ENCODE measurements at places on chromosomes 11 and 22. TPM values are rescaled to one million over a fixed set of nuclear protein-coding genes. Genes with fewer than 3 reads are reported as not detected.

Gene TRIM51
- not detected for total RNA-seq

- DNase-seq, result no peak
These were observed 810 bp downstream of the IGLL1 start for GRCh38 chr22:23579280-23579679.

Gene SLC22A6
- not detected for total RNA-seq

GRCh38 chr11:77175869-77176539 is 48.0 kb downstream of the MYO7A start:
- no peak for DNase-seq

Gene FOSL1
- total RNA-seq, result 4.7 TPM

- no peak for DNase-seq
These were observed 11.3 kb upstream of the NXF1 start for GRCh38 chr11:62816557-62816956.

Gene GAS2
- total RNA-seq, result 35.2 TPM

DNA sequence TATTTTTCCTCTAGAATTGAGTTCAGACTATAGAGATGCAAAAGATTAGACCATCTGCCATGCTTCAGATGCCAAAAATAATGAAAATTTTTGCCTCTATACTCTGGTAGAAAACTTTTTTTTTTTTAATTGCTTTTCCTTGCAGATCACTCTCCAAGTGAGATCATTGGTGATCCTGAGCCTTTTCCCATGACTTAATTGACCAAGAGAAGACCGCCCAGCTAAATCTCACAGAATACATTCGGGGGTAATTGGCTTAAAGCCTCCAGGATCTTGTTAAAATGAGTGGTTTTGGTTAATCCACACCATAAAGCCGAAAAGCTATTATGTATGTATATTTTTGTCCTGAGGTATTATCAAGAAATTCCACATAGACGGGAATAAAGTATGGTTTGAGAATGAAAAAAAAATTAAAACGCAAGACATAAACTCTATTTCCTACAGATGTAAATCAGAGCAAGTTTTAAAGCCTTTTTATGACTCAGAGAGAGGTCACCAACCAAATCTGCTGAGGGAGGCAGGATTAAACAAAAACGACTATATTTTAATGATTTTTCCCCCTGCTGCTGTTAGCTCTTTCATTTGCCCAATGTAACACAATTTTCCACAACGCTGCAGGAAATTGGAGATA is 64.0 kb downstream of the PARVA start:
- no peak for DNase-seq

DNA sequence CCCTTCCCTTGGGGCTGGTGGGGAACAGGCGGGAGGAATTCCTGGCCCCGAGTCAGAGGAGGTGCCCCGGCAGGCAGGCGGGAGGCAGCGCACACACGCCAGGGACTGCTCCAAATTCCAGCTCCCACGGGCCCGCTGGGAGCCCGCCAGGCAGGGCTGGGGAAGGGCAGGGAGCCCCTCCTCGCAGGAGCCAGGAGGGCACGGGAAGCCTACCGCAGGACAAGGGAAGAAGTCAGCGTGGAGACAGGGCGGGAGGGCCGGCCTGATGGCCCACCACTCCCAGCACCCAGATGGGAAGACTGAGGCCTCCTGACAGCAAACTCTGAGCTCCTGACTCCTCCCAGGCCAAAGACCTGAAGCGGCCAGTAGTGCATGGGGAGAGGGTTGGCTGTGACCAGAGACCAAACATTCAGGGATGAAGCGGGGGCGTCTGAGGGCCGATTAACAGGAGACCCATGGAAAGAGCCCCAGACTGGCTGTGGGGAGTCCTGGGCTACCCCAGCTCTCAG is 22.4 kb downstream of the RPL3 start:
- no peak for DNase-seq

- DNase-seq, result no peak
These were observed 8.2 kb downstream of the SERPIND1 start for GRCh38 chr22:20782083-20782482.

Gene C11orf21
- not detected for total RNA-seq

Gene PLCB3
- 23.5 TPM for total RNA-seq

Gene BTBD18
- not detected for total RNA-seq

- DNase-seq, result no peak
These were observed 46.9 kb upstream of the RAPSN start for GRCh38 chr11:47495856-47496217.

DNA sequence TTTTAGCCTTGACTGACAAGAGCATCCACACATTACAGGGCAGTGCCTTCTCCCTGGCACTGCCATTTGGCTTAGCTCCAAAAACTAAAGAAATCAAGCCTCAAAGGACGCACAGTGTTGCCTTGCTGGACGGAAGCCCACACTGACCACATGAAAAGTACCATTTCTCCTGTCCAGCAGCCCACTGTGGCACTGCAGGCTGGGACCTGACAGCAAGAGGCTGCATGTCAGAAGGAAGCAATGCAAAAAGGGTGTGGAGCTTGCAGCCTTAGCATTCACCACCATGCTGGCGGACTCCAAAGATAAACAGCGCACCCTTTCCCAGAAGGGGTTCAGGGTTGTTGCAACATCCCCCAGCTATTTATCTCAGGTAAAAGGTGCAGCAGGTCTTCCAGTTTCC is 109.3 kb upstream of the BMAL1 start:
- DNase-seq, result peak; percentile 37

DNA sequence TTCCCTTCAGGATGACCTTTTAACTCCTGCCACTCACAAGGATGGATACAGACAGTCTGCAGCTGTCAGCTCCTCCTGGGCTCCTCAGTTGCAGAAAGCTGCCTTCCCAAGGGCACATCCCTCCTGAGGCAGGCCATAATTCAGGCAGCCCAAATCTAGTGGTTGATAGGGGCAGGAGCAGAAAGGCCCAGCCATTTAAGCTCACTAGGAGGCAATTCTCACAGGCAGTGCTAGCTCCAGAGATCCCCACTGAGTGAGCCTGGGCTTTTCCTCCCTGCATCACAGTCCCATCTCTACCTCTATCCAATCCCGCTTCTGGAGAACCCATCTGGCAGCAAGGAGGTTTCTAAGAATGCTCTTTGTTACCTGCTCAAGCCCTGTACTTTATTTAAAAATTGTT is 200.6 kb downstream of the ARHGAP42 start:
- no peak for DNase-seq

GRCh38 chr22:38733329-38733723 is 22.5 kb downstream of the SUN2 start:
- DNase-seq, result peak; percentile 63

Gene FXYD2
- total RNA-seq, result 72.7 TPM

GRCh38 chr11:94309757-94310156 is 5.4 kb downstream of the IZUMO1R start:
- DNase-seq, result no peak

Gene MIAT
- 1.1 TPM for total RNA-seq

- DNase-seq, result no peak
These were observed 45.7 kb downstream of the PAMR1 start for GRCh38 chr11:35479731-35480130.

- peak; percentile 60 for DNase-seq
These were observed 90.0 kb downstream of the ARHGAP42 start for GRCh38 chr11:100777103-100777502.

DNA sequence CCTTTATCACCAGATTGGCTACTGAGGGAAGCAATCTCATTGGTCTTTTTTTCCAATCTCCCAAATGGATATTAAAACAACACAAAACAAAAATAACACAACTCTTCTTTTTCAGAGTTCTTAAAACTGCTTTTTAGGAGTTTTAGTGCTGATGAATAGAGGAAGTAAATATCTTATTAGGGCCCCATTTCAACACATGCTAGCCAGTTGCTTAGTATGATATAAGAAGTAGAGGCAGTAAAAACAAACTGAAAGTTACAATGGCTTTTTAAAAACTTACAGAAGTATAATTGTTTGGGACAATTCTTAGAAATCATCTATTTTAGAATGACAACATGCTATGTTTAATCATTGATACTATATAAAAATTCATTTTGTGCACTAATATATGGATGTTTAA is 3.4 kb downstream of the C11orf71 start:
- DNase-seq, result no peak

- DNase-seq, result no peak
These were observed 70.1 kb upstream of the PICALM start for GRCh38 chr11:86138958-86139357.

DNA sequence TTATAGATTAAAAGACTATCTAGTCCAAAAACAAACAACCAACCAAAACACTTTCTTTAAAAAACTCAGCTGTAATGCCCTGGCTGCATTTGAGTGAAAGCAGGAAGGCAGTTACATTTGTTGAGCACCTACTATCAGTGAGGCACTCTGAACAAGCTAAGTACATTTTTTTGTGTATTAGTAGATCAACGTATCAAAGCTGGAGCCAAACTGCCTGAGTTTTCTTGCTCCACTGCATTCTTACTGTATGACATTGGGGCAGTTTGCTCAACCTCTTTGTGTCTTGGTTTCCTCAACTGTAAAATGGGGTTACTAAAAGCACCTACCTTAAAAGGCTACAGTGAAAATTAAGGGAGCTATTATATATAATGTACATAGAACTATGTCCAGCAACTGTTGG is 22.0 kb downstream of the COA4 start:
- no peak for DNase-seq

Gene OTOG
- 0.16 TPM for total RNA-seq

Gene GDPD4
- 0.47 TPM for total RNA-seq

Gene MCAM
- 35.4 TPM for total RNA-seq

DNA sequence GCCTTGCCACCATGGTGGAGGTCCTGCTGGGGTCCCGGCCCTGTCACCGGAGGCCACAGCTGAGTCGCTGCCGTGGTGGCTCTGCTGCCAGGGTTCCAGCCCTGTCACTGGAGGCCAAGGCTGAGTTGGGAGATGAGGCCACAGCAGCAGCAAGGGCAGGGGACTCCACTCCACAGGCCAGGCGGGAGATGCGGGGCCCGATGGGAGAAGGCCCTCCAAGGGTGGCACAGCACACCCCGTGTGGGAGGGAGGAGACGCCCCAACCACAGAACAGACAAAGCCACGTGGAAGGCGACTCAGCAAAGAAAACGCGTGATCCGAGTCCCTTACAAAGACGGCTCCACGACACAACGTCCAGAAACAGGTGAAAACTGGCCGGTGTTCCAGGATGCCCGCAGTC is 159.3 kb downstream of the BRD1 start:
- DNase-seq, result no peak

- DNase-seq, result no peak
These were observed 43.6 kb downstream of the TMEM135 start for GRCh38 chr11:87081358-87081757.

DNA sequence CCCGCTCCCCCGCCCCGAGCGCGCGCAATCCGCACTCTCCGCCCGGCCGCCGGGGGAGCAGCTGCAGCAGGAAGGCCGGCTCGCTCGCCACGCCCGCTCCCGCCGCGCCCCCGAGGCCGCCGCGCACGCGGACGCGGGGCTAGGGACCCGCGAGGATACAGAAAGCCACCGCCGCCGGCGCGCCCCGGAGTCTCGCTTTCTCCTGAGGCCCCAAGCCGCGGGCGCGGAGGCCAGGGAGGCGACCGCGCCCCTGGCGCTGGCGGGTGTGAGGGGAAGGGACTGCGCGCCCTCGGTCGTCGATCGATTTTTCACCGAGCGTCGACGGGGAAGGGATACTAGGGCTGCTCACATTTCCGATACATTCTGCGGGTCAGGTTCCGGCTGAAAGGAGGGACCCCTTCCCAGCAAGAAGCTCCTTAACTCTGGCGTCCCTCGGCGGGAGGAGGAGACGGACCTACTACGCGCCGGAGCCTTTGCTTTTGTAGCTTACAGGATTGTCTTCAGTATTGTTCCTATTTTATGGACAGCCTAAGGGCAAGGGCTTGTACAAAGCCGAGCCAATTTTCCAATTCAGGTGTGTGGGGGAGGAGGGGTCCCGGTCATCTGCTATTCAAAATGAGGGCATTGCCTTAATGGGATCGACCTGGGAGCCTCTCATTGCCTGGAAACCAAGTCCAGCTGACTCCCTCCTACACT is 416 bp upstream of the GAB2 start:
- peak; percentile 94 for DNase-seq

- no peak for DNase-seq
These were observed 39.9 kb upstream of the GGTLC2 start for GRCh38 chr22:22604326-22605073.

GRCh38 chr11:83574519-83574918 is 288.4 kb upstream of the CCDC90B start:
- DNase-seq, result no peak

DNA sequence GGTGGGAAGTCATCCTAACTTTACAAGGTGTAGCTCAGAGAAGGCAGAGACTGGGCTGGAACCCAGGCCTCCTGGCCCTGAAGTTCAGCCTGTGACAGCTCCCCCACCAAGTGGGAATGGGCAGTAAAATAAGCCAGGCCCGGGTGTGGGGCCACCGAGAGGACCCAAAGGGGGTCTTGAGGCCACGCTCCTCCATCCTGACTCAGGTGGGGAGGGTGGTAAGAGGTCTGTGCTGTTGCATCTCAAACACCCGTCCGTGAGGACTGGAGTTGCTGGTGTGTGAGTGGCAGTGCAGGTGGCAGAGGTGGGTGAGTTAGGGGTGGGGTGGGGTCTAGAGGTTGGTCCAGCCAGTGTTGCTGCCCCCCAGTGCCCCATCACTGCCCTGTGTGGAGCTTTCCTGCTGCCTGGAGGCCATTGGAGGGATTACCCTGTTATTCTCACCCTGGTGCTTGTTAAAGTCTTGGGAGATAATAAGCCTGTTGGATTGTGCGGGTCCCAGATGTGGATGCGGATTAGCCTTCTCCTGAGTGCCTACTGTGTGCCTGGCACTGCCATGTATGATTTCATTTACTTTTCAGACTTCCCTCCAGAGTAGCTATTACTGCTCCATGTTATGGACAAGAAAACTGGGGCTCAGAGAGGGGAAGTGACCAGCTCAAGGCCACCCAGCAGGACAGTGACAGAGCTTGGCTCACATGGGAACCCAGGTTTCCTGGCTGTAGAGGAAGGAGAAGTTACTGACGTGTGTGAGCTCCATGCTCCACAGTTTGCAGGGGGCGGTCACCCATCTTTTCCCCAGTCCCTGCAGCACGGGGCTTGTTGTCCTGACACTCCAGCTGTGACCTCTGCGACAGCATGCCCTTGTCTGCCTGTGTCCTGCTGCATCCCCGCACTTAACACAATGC is 12.9 kb downstream of the SERPINH1 start:
- no peak for DNase-seq

DNA sequence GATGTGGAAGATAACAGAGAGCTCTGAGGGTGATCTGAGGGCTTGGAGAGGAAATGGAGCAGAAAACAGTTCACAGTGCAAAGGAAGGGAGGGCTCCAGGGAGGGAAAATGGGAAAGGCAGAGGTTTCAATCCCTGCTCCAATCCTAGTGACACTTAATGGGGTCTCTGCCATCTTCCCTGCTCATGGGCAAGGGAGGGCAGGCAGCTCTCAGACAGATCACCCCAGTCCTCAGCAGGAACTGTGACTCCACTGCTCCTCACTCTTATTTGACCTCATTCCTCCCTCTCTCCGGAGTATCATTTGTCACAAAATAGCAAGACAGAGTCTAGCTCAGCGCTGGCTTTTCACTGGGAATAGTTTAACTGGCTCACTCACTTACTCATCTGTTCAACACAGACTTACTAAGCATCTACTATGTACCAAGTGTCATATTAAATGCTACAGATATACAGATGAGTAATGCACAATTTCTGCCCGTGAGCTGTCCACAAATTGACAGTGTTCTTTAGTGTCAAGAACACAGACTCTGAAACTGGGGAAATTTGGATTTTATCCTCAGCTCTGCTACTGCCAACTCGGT is 817.4 kb downstream of the OPCML start:
- DNase-seq, result no peak

- no peak for DNase-seq
These were observed 35.3 kb downstream of the PPM1F start for GRCh38 chr22:21917181-21917958.

Measured in hepatocyte (in vitro differentiated cells).